ENCODE measurements at places on chromosomes 11 and 22. TPM values are rescaled to one million over a fixed set of nuclear protein-coding genes. Genes with fewer than 3 reads are reported as not detected.

CDK2AP2 gene
- total RNA-seq = 32.9 TPM

CHST1 gene
- total RNA-seq = 0.57 TPM

RHOD gene
- 14.8 TPM for total RNA-seq

SHANK3 gene
- total RNA-seq = 8.4 TPM

OR2D2 gene
- total RNA-seq = 0.26 TPM

OR51B2 gene
- total RNA-seq = not detected

CBL gene
- 52.1 TPM for total RNA-seq

CNTF gene
- total RNA-seq = 3.5 TPM

OR8D1 gene
- not detected for total RNA-seq

GRCh38 chr11:110085255-110085838, 7.8 kb upstream of the ZC3H12C start:
- no peak overlapping the region for H3K27ac ChIP-seq
- no peak overlapping the region for H3K4me3 ChIP-seq
- no peaks in the 10 kb centered on the region for H3K27me3 ChIP-seq
- no peaks in the 10 kb centered on the region for H3K4me1 ChIP-seq
- DNase-seq = no peak

- no peaks in the 10 kb centered on the region for H3K27me3 ChIP-seq
- H3K27ac ChIP-seq = no peak overlapping the region
- H3K36me3 ChIP-seq = no peaks in the 10 kb centered on the region
- H3K4me3 ChIP-seq = no peak overlapping the region
Observed at GRCh38 chr11:87425943-87426342, 388.2 kb downstream of the TMEM135 start.

- H3K4me3 ChIP-seq = no peak overlapping the region
- no peak for DNase-seq
- H3K27me3 ChIP-seq = no peaks in the 10 kb centered on the region
- peaks cover 2% of the 10 kb centered on the region for H3K4me1 ChIP-seq
- no peaks in the 10 kb centered on the region for H3K36me3 ChIP-seq
- no peak overlapping the region for H3K27ac ChIP-seq
Observed at GRCh38 chr11:123238297-123238696, 43.2 kb upstream of the CLMP start.

GRCh38 chr11:35855671-35856070, 88.2 kb upstream of the LDLRAD3 start:
- no peak overlapping the region for H3K4me3 ChIP-seq
- DNase-seq = no peak
- no peaks in the 10 kb centered on the region for H3K4me1 ChIP-seq
- no peaks in the 10 kb centered on the region for H3K36me3 ChIP-seq
- H3K27me3 ChIP-seq = no peaks in the 10 kb centered on the region

DNA sequence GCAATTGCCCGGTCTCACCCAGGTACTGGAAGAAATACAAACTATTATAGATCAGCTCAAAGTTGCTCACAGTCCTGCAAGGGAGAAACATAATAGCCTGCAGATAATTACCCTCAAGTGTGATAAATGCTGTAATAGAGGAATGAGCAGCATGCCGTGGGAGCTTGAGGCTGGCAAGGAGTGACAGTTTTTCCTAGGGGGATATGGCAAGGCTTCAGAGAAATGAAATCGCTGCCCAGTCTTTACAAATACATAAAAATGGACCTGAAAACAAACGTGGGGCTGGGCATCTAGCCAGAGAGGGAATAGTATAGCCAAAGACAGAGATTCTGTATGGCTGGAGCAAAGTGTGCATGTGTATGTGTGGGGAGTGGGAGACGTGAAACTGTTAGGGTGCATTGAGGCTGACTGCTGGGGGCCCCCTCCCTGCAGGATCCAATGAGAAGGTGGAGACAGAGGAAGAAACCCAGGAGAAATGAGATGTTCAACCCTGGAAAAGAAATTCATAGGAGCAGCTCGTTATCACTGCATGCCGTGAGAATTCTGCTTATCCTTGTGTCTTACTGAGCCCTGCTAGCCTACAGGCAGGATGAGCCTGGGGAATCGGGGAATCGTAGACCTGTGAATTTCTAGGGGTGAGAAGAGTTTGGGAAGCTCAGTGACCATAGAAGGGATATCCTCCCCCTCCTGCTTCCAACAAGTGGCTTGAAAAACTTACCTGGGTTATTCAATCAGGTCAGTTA, 167.0 kb downstream of the LDLRAD3 start:
- no peaks in the 10 kb centered on the region for H3K27me3 ChIP-seq
- peaks cover 13% of the 10 kb centered on the region for H3K4me1 ChIP-seq
- H3K36me3 ChIP-seq = peaks cover 57% of the 10 kb centered on the region

DNA sequence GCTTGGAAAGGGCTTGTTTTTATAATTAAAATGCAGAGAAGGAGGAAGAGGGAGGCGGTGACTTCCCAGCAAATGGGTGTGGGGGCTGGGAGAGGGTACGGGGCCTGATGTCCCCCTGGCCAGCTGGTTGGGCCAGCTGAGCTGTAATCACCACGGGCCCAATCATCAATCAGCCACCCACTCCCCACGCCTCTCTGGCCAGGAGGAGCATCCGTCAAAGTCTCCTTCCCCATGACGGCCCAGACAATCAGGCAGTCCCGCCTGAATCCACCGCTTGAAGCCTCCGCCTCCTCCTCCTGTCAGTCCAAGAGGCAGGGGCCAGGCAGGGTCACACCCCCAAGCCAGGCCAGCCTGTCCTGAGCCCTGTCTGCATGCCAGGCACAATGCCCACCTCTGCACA, 13.3 kb upstream of the CABP7 start:
- H3K27me3 ChIP-seq = no peaks in the 10 kb centered on the region
- H3K4me3 ChIP-seq = no peak overlapping the region
- no peak overlapping the region for H3K27ac ChIP-seq
- DNase-seq = peak; percentile 79
- no peaks in the 10 kb centered on the region for H3K36me3 ChIP-seq

GRCh38 chr11:29328961-29329441, 687.8 kb downstream of the KCNA4 start:
- no peak for DNase-seq
- H3K27me3 ChIP-seq = no peaks in the 10 kb centered on the region
- H3K4me3 ChIP-seq = no peak overlapping the region
- H3K36me3 ChIP-seq = no peaks in the 10 kb centered on the region

- no peaks in the 10 kb centered on the region for H3K27me3 ChIP-seq
- no peak for DNase-seq
- peaks cover under 1% of the 10 kb centered on the region for H3K4me1 ChIP-seq
- no peaks in the 10 kb centered on the region for H3K36me3 ChIP-seq
- H3K27ac ChIP-seq = no peak overlapping the region
Observed at GRCh38 chr11:41110527-41110926, 348.9 kb downstream of the LRRC4C start.

GRCh38 chr11:133681901-133682300, 149.6 kb upstream of the OPCML start:
- peak; percentile 49 for DNase-seq
- H3K4me3 ChIP-seq = no peak overlapping the region
- H3K27ac ChIP-seq = no peak overlapping the region
- peaks cover 2% of the 10 kb centered on the region for H3K4me1 ChIP-seq

DNA sequence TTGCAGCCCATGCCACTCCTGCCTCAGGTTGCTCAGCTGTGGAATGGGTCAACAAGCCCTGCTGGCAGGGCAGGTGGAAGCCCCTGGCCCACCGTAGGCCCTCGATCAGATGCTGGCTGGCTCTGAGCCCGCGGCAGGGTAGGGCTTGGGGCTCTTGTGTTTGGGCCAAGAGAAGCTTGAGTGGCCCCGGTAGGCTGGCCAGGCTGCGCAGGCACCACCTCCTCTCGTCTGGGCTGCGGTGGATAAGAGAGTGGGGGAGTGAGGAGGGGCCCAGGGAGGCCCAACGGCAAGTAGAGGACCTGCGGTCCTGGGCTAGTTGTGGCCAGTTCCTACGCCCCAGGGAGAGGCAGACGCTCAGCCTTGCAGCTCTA, 115.2 kb downstream of the CEP164 start:
- no peak overlapping the region for H3K27ac ChIP-seq
- no peak for DNase-seq
- H3K4me3 ChIP-seq = no peak overlapping the region
- no peaks in the 10 kb centered on the region for H3K36me3 ChIP-seq
- H3K4me1 ChIP-seq = no peaks in the 10 kb centered on the region

GRCh38 chr11:78572394-78572793, 2.3 kb downstream of the NARS2 start:
- DNase-seq = no peak
- H3K27ac ChIP-seq = no peak overlapping the region

Measured in H9 (cell line).